T-helper 2 cell (primary cell): ENCODE measurements at places on chromosomes 1 and 21.

- no peak for DNase-seq
These were observed 3.8 kb downstream of the STMN1 start for GRCh38 chr1:25902462-25902861.

DNA sequence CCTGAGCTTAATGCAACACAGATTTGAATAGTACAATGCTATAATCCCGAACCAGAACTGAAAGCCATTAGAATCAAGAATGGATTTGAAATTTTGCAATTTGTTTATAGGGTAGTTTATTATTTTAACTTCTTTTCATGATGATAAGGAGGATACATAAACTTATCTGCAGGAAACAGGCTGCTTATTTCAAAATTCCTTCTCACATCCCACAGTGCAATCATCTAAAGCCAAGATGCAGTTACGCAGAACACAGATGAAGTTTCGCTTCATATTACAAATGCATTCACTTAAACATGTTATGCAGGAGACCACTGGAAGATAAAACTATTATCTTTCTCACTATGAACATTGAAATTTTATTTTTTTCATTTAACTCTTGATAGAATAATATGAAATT lies 1019.6 kb downstream of the PLA2G4A start:
- DNase-seq, result no peak

DNA sequence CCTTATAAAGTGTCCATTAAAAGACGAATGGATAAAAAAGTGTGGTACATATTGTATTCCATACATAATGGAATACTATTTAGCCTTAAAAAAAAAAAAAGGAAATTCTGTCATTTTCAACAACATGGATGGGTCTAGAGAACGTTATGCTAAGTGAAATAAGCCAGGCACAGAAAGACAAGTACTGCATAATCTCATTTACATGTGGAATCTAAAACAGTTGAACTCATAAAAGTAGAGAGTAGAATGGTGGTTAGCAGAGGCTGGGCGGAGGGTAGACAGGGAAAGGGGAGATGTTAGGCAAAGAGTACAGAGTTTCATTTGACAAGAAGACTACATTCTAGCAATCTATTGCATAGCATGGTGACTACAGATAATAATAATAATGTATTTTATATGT lies 2.6 kb downstream of the CTSS start:
- no peak for DNase-seq

GRCh38 chr1:166272155-166272554 lies 105.4 kb upstream of the FAM78B start:
- no peak for DNase-seq

GRCh38 chr1:221777431-221778072 lies 35.7 kb upstream of the DUSP10 start:
- no peak for DNase-seq

DNA sequence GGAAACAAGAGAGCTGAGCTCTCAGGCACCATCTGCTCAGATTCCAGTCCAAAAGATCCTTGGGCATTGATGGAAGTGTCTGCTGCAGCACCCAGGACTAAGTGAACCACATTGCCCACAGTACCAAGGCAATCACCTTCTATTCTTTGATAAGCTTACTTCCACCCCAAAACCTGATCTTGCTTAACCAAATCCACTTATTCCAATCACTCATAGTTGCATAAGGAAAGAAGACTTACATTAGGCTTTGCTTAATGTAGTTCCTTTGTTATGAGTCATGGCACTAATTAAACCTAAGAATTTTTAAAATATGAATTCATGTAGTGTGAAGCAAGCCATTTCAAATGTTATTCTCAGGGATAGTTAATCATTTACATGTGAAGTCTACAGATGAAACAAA lies 84.5 kb downstream of the UCHL5 start:
- DNase-seq, result no peak

DNA sequence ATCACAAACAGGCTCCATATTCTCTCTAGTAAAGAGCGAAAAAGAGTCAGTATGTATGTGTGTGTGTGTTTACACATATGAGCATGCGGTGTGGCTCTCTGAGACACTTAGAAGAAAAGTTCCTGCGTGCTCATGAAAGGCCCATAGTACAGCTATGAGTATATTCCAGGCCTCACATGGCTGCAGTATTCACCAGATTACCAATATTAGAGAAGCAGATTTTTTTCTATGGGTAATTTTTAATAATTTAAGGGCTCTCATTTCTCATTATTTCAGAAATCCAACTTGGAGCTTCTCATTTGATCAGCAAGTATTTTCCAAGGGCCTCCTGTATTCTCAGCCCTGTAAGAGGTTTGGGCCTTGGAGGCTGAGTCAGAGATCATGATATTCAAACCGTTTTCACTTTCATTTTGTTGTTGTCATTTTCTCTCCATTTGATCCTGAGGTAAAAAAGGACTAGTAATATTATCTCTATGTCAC lies 232.9 kb upstream of the SGIP1 start:
- no peak for DNase-seq

DNA sequence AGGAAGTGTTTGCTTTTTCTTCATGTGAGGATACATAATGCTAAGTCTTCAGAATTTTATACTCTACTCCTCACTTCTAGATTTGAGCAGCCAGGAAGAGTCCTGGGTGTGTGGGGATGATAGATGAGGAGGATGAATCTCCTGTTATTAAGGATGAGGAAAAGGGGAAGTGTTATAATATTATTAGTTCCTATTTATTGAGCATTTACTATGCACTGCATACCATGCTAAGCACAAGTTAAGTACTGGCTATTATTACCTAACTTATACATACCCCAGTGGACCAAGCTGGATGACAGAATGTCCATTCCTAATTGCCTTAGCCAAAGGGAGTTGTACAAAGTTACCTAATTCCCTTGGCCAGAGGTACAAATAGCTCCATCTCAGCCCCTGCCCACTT lies 19.8 kb downstream of the CACHD1 start:
- no peak for DNase-seq

DNA sequence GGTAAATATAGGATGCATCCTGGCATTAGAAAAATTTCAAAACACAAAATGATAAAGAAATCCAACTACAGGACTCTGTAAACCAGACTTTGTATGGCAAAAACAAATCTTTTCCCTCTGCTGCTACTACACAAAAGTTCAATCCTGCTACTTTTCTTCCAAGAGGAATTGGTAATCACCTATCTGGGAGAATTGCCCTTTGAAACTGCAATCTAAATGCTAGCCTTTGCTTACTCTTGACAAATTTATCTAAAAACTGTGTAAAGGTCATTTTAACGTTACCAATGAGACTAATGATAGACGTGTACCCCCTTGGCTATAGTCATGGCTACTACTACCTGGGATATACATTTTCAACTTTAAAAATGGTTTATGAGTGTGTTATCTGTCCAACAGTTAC lies 837.9 kb upstream of the CXADR start:
- no peak for DNase-seq

GRCh38 chr21:44706026-44706705 lies 5.2 kb downstream of the TSPEAR start:
- DNase-seq, result no peak

GRCh38 chr1:222257027-222257426 lies 290.9 kb downstream of the HHIPL2 start:
- DNase-seq, result no peak

- DNase-seq, result no peak
These were observed 6.7 kb downstream of the ZNF648 start for GRCh38 chr1:182054698-182055326.

GRCh38 chr1:6184083-6184783 lies 4.1 kb upstream of the CHD5 start:
- no peak for DNase-seq

- DNase-seq, result peak; percentile 41
These were observed 345 bp downstream of the SLX9 start for GRCh38 chr21:44940116-44940631.

- no peak for DNase-seq
These were observed 93.5 kb downstream of the MRPL39 start for GRCh38 chr21:25513810-25514209.

DNA sequence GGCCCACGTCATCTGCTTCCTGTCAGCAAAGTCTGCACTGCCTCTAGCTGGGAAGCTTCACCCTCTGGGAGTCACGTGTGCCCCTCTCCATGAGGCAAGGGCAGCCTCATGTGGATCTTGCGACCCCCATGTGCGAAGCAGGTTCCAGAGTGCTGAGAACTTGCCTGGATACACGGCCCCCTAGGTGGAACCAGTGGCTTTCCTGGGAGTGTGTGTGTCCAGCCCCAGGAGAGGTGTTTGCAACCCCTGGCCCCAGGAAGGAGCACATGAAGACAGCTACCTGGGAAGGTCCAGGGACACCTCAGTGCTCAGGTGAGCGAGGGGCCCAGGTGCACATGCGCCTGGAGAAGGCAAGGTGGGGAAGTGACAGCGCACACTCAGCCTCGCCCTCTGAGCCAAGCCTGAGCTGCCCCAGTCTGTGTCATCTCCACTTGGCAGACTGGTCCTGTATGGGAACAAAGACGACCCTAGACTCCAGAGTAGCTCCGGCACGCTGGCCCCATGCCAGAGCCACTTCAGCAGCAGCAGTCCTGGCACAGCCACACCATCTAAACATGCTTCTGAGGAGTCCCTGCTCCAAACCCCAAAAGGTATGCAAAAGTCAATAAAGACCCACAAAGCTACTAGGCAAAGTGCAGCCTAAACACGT lies 8.9 kb downstream of the LSS start:
- DNase-seq, result no peak
